Activated effector memory CD4-positive, alpha-beta T cell treated with anti-CD3 and anti-CD28 coated beads, Interleukin-2, amount 50 U/mL, for 16 hours (primary cell): ENCODE measurements at places on chromosomes 16 and 17.

GRCh38 chr16:87140211-87141200 is 176.7 kb downstream of the C16orf95 start:
- DNase-seq, result peak; percentile 49

- DNase-seq, result no peak
Measured at GRCh38 chr17:42177684-42178083, 3.3 kb downstream of the KCNH4 start.

GRCh38 chr17:29190039-29190438 is 9.8 kb upstream of the MYO18A start:
- peak; percentile 13 for DNase-seq

GRCh38 chr17:74545843-74546230 is at the start of gene CD300C:
TSS of gene CD300C (minus strand) at chr17:74546115. CDS start at chr17:74545782, 333 bp downstream.
- no peak for DNase-seq

DNA sequence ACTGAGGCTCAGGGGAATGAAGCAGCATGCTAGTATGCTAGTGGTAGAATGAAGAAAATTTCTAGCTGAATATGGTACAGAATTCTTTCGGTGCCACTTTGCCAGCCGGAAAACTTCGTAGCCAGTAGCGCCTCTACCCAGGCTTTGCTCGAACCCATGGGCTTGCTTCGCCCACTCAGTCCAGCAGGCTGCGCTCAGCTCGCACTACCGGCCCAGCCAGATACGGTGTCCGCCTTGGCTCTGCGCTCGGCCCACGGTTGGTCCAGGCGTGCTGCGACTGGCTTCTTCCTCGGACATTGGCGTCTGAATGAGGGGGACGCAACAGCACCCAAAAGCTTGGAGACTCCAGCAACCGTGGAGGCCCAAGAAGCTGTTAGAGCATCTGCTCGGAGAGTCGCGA is 372.5 kb upstream of the CDH8 start:
- DNase-seq, result no peak

GRCh38 chr16:75193730-75194444 is 13.1 kb downstream of the CTRB2 start:
- peak; percentile 48 for DNase-seq

DNA sequence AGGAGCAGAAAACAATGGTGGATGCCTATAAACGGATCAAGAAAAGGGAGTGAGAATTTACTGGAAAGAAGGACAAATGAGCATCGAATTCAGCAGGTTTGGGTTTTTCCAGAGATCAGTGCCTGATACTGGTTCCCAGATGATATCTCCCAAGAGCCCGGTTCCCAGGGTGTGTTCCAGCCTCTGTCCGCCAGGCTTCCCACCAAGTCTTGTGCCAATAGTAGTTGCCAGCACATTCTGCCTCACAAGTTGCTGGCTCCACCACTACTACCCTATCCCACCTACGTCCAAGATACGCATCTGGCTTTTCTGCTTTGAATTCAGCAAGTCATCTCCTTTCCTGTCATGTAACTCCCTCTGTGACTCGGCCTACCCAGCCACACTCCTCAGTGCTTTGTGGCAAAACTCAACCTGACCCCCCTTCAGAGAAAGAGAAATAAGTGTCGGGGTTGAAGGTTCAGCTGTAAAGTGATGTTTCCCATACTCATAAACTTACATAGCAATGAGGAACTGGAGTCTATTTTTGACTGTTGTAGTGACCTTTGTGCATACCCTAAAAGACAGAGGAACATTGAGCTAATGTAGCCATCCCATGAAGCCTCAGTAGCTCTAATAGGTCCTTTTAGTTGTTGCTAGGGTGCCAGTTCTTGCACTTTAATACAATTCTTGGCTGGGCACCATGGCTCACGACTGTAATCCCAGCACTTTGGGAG is 277.0 kb downstream of the IRX3 start:
- DNase-seq, result no peak

DNA sequence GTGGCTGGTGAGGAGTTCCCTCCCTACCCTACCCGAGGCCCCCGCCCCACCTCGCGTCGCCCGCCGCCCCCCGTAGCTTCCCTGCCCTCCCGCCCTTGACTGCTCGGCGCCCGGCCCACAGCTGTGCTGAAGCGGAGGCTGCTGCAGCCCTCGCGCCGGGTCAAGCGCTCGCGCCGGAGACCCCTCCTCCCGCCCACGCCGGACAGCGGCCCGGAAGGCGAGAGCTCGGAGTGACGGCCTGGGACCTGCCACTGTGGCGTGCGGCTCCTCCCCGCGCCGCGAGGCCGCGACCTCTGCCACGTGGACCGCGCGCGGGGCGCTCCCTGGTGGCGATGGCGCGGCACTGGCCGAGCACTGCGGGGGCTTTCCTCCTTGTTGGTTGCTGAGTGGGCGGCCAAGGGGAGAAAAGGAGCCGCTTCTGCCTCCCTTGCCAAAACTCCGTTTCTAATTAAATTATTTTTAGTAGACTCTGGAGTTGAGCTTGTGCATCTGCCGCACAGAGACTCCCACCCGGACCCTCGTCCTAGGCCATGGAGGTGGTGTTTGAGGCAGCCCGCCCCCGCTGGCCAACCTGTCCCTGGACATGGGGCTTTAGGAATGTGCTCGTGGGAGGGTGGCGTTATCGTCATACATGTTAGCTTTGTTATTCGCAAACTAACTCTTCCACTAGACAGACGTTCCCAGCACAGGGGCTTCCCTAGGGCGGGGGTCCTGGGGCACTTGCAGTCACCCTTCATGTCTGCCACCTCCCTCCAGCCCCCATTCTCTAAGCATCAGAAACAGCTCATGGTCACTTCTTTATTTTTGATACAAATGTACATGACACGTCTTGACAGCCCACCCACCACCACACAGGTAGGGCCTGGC is 4.4 kb downstream of the TP53I13 start:
- DNase-seq, result peak; percentile 88

DNA sequence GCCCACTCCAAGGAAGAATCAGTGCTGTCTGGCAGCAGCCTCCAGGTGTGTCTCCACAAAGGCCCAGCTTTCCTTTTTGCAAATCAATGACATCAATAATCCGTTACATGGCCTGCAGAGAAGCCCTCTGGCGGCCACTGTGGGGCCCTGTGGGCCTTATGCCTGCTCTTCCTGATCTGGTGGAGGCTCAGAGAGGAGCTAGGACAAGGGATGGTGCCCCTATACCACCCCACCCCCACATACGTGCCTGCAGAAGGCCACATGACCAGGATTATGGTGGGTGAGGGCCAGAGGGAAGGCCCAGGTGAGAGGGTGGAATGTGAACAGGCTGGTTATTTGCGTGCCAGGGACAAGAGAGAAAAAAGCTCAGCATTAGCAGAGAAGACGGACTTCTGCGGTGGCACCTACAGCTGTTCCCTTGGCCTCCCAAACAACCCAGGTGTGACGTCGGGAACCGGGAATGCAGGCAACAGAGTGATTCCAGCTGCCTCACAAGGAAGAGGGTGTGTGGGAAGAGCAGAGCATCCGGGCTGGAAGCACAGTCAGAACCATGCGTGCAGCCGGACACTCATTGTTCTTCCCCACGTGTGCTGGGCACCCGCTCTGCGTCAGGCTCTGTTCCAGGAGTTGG is 22.5 kb downstream of the EIF4A3 start:
- DNase-seq, result peak; percentile 44

DNA sequence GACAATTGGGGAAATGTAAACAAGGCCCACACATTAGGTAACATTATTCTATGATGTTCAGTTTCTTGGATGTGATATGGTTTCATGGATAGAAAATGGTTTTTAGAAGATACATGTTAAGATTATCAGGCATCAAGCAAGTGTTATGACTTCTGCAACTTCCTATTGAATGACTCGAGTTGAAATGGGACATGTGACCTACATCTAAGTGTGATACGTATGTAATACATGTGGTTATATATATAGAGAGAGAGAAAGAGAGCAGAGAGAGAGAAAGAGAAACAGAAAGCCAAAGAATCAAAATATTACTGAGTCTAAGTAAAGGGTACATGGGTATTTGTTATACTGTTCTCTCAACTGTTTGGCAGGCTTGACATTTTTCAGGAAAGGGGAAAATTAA is 1.7 kb downstream of the TMEM170A start:
- no peak for DNase-seq

- no peak for DNase-seq
Measured at GRCh38 chr17:47872019-47872650, 21.2 kb upstream of the SP6 start.

GRCh38 chr16:70572926-70573270 is 49.3 kb downstream of the SF3B3 start:
- DNase-seq, result no peak

DNA sequence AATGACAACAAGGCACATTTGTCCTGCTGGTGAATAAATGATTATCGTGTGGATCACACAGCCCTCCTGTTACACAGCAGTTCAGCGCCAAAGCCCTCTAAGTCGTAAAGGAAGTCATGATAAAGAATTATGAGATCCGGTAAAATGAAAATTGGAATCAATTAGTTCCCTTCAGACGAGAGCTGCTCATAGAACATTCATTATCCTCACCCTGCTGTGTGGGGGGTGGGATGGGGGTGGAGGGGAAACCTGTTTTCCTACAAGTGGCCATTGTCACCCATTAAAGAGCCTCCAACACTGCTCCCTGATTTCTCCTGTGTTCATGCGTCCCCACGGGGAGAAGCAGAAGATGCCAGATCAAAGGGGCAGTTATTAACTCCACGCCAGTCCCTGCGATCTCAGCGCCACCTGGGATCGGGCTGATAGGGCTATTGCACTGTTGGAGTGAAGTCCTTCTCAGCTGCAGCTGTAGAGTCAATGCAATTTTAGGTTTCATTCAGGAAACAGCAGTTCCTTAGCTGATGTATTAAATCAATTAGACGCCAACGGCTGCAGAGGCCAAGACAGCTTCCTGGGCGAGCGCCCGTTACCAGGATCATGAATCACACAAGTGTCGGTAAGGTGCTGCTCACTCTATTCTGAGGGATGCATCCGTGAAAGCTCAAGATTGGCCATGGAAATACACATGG is 19.2 kb upstream of the CACNG4 start:
- DNase-seq, result no peak

DNA sequence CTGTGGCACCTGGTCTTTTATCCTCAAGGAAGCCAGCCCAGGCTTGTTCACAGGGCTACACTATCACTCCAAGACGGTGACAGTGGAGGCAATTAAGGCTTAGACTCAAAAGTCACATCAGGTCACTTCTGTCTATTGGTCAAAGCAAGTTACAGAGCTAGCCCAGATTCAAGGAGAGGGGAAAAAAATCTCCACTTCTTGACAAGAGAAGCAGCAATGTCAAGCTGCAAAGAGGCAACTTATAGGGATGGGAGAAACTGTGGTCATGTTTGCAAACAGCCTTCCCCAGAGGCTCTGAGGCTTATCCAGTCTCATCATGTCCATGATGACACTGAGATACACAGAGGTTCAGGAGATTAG is 31.6 kb downstream of the SERPINF1 start:
- DNase-seq, result peak; percentile 1

DNA sequence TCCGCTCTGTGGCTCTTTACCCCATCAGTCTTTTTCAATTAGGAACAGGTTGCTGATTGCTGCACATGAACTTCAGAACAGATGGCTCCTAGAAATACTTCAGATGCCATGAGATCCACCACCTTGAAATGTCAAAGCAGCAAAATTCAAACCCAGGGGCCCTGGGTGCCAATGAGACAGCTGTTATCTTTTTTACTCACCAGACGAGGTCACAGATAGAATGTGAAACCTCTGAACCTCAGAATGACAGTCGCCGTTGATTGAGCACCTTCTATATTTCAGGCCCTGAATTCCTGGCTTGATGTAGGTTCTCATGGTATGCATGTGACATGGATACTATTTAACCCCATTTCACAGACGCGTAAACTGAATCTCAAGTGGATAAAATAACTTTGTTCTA is 63.0 kb downstream of the MAF start:
- DNase-seq, result no peak

DNA sequence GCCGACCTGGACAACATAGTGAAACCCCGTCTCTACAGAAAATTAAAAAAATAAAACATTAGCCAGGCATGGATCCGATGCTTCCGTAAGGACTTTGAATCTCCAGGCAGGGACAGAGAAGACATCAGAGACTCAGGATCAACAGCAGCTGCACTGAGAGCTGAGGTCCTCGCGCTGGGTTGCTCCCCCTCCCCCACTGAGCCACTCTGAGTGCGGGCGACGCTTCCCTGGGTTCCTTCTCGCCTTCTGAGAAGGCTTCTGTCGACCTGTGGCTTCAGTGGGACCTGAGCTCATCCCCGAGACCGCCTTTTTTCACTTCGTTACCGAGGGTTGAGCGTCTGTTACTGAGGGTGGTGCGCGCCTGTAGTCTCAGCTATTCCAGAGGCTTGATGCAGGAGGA is 20.4 kb downstream of the ACTG1 start:
- DNase-seq, result no peak

DNA sequence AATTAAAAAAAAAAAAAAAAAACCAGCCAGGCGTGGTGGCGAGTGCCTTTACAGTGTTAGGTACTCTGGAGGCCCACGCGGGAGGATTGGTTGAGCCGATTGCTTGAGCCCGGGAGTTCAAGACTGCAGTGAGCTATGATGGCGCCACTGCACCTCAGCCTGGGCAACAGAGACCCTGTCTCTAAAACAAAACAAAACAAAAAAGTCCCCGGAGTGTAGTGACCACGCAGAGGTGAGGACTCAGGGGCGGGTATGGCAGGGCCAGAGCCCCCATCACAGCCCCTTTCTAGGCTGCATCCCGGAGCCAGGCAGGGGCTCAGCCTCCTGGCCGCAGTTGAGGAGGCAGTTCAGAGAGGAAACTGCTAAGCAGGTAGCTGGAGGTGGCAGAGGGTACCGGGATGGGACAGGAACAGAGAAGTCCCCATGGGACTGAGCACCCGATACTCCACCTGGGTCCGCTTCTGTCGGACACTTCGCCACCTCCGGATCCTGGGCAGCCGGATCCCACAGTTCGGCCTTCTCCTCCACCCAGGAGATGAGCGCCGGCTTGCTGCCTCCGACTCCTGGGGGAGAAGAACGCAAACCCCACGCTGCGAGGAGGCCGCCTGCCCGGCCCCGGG is 800 bp downstream of the ZNF747 start:
- no peak for DNase-seq

DNA sequence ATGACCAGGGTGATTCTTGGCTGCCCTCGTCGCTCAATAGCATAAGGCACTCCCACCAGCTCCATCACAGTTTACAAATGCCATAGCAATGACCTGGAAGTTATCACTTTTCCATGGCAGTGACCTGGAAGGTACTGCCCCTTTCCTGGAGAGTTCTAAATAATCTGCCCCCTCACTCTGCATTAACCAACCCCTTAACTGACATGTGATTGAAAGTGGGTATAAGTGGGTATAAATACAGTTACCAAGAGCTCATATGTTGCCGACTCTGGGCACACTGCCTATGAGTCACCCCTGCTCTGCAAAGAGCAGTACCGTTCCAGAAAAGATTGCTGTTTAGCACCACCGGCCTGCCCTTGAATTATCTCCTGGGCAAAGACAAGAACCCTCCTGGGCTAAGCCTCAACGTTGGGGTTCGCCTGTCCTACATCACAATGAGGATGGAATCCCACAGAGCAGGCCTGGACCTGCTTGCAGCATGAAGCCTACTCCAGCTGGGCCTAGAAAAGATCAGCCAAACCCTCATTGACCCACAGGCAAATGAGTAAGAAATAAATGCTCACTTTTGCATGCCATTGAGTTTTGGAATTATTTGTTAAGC is 95.2 kb upstream of the SEC14L1 start:
- DNase-seq, result no peak
